ENCODE measurements at places on chromosomes 1 and 21.

GRCh38 chr1:36982709-36983108 is 51.6 kb downstream of the GRIK3 start:
- DNase-seq, result no peak

DNA sequence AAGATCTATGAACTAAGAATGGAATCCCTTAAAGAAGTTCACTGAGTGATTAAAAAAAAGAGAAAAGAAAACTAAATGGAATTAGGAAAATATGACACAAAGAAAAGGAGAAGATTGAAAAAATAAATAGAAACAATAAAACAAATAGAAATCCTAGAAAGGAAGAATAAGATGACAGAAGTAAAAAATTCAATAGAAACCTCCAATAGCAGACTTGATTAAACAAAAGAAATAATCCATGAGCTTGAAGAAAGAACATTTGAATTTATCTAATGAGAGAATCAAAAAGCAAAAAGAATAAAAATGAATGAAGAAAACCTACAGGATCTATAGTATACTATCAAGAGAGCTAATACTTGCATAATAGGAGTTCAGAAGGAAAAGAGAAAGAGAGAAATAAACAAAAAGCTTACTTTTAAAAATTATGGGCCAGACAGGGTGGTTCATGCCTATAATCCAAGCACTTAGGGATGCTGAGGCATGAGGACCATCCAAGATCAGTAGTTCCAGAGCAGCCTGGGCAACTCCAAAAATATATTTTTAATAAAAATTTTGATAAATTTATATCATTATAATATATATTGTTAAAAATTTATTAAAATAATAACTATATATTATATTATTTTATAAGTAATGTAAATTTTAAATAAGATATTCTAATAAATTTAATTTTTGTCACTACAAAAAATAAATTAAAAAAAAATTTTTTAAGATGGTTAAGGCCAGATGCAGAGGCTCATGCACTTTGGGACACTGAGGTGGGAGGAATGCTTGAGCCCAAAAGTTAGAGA is 9.4 kb upstream of the VN1R5 start:
- no peak for DNase-seq

GRCh38 chr1:13763222-13763621 is 63.2 kb downstream of the PRDM2 start:
- DNase-seq, result no peak

GRCh38 chr1:7378346-7379130 is 392.6 kb upstream of the VAMP3 start:
- DNase-seq, result no peak

GRCh38 chr1:77279929-77280328 is 1.9 kb upstream of the AK5 start:
- no peak for DNase-seq

DNA sequence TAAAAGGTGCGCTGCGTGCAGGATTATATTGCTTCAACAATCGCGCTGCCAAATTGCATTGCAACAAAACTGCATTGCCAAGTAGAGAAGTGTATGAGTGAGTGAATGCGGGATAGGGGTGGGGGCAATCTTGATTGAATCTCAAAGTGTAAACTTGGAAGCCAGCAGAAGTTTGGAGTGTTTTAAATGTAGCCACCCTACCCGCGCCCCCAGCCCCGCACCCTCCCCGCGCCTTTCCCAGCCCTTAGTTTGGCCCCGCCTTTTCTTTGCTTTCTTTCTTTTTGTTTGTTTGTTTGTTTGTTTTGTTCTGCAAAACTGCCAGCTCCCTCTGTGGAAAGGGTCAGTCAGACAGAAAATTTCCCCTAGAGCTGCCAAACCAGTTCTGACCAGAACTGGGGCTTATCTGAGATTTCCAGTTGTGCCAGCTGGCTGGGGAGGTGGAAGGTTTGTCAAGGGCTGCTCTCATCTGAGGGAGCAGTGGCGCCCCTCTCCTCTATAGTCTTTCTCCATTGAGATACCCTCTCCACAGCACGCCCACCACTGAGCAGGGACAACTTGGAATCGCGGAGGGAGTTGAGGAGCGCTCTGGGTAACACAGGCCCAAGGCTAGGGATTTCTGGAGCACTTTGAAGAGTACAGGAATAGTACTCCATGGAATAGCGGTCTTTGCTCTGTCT is 666 bp upstream of the BEND5 start:
- DNase-seq, result no peak

GRCh38 chr1:241816008-241816407 is 32.0 kb upstream of the EXO1 start:
- DNase-seq, result no peak

DNA sequence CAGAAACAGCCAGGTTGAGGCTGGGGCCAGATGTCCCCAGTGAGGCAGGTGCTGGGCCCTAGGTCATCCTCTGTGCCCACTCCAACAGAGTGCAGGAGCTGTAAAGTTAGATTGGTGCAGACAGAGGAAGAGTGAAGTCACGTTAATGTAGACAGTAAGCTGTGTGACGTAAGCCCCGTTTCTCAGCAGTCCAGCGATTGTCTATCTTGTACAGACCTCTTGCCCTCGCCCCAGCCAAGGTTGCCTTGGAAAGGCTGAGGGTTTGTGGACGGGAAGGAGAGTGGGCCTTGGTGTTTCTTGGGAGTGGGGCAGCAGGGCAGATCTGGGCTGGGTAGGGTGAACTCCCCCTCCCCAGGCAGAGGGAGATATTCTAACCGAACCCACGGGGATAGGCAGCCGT is 13.5 kb downstream of the FAAH start:
- DNase-seq, result no peak

GRCh38 chr1:167263819-167264464 is 43.3 kb downstream of the POU2F1 start:
- DNase-seq, result no peak

DNA sequence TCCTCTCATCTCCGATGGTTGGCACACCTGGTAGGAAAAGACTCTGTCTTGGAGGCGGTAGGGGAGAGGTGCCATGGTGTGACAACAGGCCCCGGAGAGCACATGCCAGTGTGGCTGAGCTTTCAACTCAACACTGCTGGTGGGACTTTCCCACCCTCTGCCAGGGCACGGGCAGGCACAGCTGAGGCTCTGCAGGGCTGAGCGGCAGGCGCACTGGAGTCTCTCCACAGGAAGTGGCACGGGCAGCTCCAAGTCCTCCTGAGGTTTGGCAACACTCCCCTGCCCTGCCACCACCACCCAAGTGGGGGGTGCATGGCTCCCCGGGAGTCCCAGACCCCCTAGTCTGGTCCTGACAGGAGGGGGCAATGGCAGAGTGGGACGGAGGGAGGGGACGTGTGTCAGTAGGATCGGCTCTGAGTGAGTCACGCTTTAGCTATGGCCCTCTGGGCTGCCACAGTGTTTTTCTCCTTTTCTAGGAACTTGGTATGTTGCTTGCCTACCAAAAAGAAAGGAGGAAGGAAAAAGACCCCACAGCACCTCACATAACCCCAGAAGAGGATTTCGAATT is 27.3 kb upstream of the EVA1B start:
- DNase-seq, result peak; percentile 62

- peak; percentile 74 for DNase-seq
Observed at GRCh38 chr1:116737020-116737854, 17.0 kb upstream of the CD2 start.

- DNase-seq, result peak; percentile 76
Observed at GRCh38 chr1:152459596-152460528, 45.8 kb upstream of the CRNN start.

GRCh38 chr1:160618763-160619274 is 28.0 kb downstream of the SLAMF1 start:
- no peak for DNase-seq

DNA sequence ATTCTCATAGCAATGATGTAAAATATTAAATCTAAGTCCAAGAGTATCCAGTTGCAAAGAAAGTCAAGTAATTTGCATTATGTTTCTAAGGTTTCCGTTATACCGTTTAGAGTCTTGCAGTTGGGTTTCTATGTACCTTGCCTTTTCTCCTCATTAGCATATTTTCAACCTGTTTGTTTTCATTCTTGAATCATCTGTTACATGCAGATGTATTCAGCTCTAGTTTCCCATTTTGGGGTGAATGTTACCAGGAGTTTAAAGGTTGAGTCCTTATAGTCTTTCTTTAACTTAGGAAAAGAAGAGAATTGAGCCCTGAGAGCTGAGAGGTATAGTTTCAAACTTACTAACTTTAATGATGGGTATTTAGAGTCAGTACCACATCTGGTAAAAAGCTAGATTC is 139.9 kb downstream of the NFIA start:
- no peak for DNase-seq

DNA sequence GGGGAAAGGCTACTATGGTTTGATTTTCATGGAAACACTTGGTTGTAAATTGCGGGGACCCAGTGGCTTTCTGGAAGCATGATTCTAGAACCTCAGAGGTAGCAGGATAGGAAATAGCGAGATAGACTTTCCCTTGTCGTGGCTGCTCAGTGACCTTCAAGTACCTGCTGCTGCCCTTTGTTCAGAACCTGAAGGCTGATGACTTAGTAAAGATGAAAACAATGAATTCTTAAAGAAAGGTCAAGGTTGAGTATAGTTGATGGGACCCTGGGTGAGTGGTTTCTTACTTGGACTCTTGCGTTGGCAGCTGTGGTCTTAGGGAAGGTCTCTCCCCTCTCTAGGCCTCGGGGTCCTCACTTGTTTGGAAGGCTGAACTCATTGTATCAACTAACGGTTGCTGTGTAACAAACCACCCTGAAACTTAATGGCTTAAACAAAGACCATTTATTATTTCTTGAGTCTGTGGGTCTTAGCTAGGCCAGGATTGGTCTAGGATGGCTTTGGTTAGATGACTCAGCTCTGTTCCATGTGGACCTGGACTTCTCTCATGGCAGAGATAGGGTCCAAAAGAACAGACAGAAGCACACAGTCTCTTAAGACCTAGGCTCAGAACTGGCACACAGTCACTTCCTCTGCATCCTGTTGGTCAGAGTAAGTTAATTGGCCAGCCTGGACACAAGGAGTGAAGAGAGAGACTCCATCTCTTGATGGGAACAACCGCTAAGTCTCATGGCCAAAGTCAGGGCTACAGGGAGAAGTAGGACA is 89.2 kb upstream of the SELENON start:
- no peak for DNase-seq

DNA sequence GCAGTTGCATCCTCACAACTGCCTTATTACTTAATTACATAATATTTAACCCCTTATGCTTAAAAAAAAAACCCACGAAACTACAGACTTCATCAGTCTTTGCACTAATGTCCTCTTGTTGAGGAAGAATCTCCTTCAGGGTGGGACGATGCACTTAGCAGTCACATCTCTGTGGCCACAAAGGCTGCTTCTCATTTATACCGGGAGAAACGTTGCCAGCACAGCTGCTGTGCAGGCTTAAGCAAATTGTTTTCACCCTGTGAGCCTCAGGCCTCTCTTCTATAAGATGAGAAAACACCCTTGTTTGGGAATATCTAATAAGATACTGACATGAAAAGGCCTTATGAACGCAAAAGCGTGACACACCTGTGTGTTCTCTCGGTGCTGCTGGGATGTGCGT is 2.9 kb upstream of the OBSCN start:
- no peak for DNase-seq

GRCh38 chr1:23548704-23549143 is 10.6 kb downstream of the ID3 start:
- DNase-seq, result no peak

- no peak for DNase-seq
Observed at GRCh38 chr1:12649971-12650421, 6.1 kb downstream of the AADACL4 start.

GRCh38 chr1:38672692-38673091 is 186.9 kb downstream of the RRAGC start:
- no peak for DNase-seq

DNA sequence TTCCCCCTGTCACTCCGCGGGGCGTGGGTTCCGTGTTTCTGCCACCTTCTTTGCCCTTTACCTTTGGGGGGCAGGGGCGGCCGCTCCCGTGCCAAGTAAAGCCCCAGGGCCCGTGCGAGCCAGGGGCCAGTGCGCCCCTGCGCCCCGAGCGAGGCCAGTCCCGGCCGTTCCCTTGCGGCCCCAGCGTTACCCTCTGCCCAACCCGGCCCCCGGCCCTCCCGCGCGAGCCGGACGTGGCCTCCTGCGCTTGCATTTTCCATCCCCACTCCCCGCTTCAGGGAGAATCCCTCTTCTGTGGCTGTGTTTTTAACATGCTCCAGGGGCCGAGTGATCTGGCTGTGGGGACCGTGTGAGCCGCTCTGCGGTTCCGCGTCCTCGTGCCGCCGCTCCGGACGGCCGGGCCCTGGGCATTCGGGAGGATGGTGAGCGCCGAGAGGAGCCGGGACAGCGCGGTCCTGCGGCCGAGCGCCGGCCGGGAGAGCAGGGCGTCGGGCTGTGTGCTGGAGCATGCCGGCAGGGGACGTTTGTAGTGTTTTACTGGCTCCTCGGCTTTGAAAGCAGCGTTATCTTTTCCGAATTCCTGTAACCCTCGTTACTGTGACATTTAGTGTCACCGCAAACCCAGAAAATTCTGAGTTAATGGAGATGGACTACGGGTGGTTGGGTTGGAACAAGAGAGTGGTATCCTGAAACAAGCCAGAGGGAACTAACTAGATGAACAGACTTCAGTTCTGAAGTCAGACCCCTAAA is 1.0 kb downstream of the GALNT2 start:
- DNase-seq, result peak; percentile 21

- DNase-seq, result no peak
Observed at GRCh38 chr1:54596756-54597155, 26.6 kb downstream of the FAM151A start.

GRCh38 chr1:76302711-76303339 is 228.3 kb downstream of the ST6GALNAC3 start:
- DNase-seq, result no peak

GRCh38 chr21:17660862-17661261 is 48.2 kb upstream of the BTG3 start:
- no peak for DNase-seq

DNA sequence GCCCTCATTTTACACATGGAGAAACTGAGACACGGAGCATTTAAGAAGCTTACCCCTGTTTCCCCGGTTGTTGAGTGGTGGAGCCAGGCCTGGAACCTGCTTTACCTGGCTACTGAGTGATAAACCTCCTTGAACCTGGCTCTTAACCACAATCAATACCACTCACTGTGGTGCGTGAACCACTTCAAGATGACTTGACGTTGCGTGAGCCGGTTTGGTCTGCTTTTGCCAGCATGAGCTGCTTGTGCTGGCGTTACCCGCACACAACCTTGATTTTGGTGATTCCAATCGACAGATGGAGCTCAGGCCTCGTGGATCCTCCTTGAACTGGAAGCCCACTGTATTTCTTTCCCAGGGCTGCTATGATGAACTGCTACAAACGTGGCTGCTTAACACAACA is 6.1 kb upstream of the TINAGL1 start:
- no peak for DNase-seq

DNA sequence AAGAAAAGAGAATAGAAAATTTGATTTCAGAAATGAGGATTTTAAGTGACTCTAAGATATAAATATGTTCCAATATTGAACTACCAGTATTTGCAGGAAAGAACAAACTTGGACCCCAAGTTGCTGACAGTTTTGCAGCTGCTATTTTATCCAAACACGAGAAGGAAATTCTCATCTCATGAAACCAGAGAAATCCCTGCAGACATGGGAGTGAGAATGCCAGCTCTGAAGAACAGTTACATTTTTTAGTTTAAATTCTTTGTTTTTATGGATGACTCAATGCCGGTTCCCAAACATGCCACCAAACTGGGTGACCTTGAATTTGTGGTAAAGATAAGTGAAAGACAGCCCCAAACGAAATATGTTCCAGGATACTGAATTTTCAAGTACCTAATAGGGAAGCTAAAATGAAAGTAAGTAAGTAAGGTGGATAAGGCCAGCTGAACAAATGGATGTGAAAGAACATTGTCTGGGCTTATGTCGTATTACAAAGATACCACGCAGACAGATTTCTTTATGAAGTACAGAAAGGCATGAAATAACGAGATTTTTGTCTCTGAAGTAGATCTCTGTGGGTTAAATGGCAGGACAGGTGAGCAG is 19.9 kb downstream of the TLR5 start:
- no peak for DNase-seq

All from stimulated activated CD4-positive, alpha-beta T cell treated with anti-CD3 and anti-CD28 coated beads, Interleukin-4, amount 100 ng/mL, for 1 hour (primary cell).